Stomach (tissue), 19 donors: ENCODE measurements at places on chromosomes 5 and 9.

- H3K4me1 ChIP-seq: no peaks in the 10 kb centered on the region
- H3K27ac ChIP-seq: no peak overlapping the region
- H3K27me3 ChIP-seq: no peaks in the 10 kb centered on the region
Measured at GRCh38 chr9:111320631-111321030, 9.4 kb downstream of the OR2K2 start.

- H3K36me3 ChIP-seq: no peaks in the 10 kb centered on the region
- H3K27me3 ChIP-seq: no peaks in the 10 kb centered on the region
- H3K4me3 ChIP-seq: no peak overlapping the region
- H3K27ac ChIP-seq: no peak overlapping the region
Measured at GRCh38 chr5:11054014-11054413, 293.0 kb upstream of the DAP start.

- no peaks in the 10 kb centered on the region for H3K27me3 ChIP-seq
- H3K27ac ChIP-seq: peak overlapping the region; percentile 90
- H3K4me3 ChIP-seq: no peak overlapping the region
- DNase-seq: peak; percentile 82
- peaks cover 83% of the 10 kb centered on the region for H3K4me1 ChIP-seq
Measured at GRCh38 chr5:177491429-177491945, 5.9 kb downstream of the PDLIM7 start.

- H3K4me3 ChIP-seq: no peak overlapping the region
- H3K27ac ChIP-seq: no peak overlapping the region
- DNase-seq: no peak
- H3K36me3 ChIP-seq: no peaks in the 10 kb centered on the region
Measured at GRCh38 chr9:124212381-124213050, 45.2 kb upstream of the NEK6 start.

DNA sequence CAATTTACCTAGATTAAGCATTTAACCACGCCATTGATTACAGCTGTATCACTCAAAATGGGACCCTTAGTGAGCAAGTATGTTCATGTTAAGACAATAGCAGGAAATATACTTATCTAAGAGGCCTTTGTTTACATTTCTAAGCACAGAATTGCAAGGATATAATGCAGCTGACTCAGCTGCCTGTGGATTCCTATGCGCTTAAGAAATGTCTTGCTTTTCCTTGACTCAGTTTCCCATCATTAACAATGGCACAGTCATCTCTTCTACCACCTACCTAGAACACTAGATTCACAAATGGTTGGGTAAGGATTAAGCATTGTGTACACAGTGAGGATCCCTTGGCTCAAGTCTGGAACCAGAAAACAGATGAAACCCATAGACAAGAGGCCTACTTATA, 163.8 kb downstream of the TSSK1B start:
- H3K27ac ChIP-seq: no peak overlapping the region
- no peak for DNase-seq
- peaks cover 8% of the 10 kb centered on the region for H3K4me1 ChIP-seq
- no peak overlapping the region for H3K4me3 ChIP-seq
- no peaks in the 10 kb centered on the region for H3K27me3 ChIP-seq
- no peaks in the 10 kb centered on the region for H3K36me3 ChIP-seq

DNA sequence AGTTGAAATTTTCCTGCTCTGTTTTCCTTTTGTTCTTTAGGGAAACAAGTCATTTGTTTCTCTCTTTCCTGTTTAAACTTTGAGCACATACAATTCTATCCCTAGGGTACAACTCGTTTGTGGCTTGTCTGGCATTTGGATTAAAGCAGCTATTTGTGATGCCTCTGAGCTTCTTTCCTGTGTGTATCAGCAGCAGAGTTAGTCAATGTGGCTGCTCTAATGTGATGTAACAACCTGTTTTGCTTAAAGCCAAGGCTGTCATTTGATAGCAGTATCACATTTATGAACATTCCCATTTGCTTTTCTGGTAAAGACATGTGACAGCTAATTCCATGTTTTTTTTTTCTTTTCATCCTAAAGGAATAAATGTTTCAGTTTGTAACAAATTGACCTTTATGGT, 314.3 kb upstream of the CHD1 start:
- no peak overlapping the region for H3K4me3 ChIP-seq
- no peak overlapping the region for H3K27ac ChIP-seq
- DNase-seq: no peak

- no peak overlapping the region for H3K27ac ChIP-seq
- no peak for DNase-seq
- no peak overlapping the region for H3K4me3 ChIP-seq
- H3K36me3 ChIP-seq: no peaks in the 10 kb centered on the region
- H3K4me1 ChIP-seq: no peaks in the 10 kb centered on the region
Measured at GRCh38 chr5:7348168-7348854, 47.6 kb upstream of the ADCY2 start.

DNA sequence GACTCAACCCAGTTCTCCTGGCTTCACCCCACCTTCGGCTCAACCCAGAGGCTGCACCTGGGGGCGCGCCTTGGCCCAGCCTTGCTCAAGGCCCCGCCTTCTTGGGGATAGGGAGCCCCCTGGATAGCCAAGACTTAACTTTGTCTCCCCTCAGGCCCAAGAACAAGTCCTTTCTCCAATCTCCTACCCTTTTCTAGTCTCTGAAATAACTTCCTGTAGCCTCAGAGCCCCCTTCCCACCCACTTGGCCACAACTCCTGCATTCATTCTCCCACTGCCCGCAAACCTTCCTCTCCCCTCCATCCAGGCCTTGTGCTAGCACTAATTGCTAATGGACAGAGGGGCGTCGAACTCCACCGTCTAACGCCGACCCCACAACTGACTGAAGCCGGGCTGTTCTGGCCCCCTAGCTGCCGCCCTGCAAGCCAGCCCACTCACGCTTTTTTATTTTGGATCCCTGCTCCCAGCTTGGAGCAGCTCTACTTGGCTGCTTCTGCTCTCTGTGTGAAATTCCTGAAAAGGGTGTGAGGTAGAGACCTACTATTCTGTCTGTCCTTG, 579 bp upstream of the ASTN2 start:
- H3K27me3 ChIP-seq: peaks cover 92% of the 10 kb centered on the region
- peak overlapping the region; percentile 49 for H3K4me3 ChIP-seq
- peak overlapping the region; percentile 7 for H3K27ac ChIP-seq
- no peaks in the 10 kb centered on the region for H3K36me3 ChIP-seq

GRCh38 chr5:170638454-170639220, 134.8 kb downstream of the KCNIP1 start:
- H3K27me3 ChIP-seq: peaks cover 7% of the 10 kb centered on the region
- H3K4me3 ChIP-seq: no peak overlapping the region
- peaks cover 7% of the 10 kb centered on the region for H3K4me1 ChIP-seq
- H3K27ac ChIP-seq: no peak overlapping the region

- peaks cover 8% of the 10 kb centered on the region for H3K4me1 ChIP-seq
- peaks cover 17% of the 10 kb centered on the region for H3K36me3 ChIP-seq
- H3K27ac ChIP-seq: peak overlapping the region; percentile 93
- peak; percentile 71 for DNase-seq
Measured at GRCh38 chr5:180860273-180860886, 696 bp downstream of the ZFP62 start.
